Cortex of kidney (tissue), 1 donor: ENCODE measurements at places on chromosomes 6 and 20.

DNA sequence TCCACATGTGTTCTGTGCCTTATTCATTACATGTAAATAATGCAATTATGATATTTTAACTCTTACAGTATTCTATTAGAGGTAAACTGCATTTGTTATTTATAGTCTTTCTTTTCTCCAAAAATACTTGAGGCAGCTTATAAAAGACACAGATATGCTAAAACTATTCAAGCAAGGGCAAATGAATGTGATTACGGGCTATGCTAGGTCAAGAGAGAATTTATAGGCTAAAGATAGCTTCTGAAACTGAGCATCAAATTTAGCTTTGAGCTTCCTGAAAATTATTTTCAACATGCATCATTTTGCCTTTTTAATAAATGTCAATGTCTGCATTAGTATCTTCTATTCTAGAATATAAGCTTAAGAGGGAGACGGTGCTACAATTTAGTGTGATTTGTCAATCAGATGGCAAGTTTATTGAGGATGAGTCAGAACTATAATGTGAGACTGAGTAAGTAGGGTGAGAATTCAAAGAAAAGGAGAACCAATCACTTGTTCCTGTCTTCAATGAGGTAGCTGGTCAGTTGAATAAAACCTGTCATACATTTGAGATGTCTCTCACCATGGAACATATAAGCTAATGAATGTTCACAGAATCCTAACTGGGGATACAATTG is 669.4 kb upstream of the CITED2 start:
- no peak for DNase-seq

DNA sequence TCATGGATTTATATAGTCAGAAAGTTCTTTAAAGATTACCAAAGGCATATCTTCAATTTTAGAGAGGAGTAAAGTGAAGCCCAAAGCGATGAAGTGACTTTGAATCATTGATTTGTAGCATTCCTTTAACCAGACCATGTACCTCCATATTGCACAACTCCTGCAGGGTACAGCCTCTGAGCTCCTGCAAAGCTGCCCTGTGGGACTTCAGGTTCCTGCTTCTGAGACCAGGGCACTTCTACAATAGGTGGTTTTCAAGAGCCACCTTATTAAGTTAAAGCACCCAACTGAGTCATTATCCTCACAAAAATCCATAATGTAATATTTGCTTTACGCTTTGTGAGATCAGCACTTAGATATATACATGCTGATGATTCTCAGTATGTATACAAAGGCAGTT is 270.7 kb upstream of the RGS17 start:
- DNase-seq: no peak

DNA sequence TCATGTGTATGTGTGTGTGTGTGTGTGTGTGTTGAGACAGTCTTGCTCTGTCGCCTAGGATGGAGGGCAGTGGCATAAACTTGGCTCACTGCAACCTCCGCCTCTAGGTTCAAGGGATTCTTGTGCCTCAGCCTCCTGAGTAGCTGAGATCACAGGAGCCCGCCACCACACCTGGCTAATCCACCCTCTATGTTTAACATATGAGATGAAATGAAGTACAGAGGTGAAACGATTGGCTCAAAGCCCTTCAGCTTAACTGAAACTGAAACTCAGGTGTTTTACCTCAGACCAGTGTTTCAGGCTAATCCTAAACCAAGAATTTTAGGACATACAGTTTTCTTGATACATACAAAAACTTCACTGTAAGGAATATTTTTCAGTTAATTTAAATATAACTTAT is 167.3 kb downstream of the KCNQ5 start:
- DNase-seq: no peak

GRCh38 chr20:42589976-42590639 is 599.6 kb downstream of the PTPRT start:
- no peak for DNase-seq

- no peak for DNase-seq
Observed at GRCh38 chr6:90435207-90435899, 138.7 kb upstream of the BACH2 start.

- DNase-seq: no peak
Observed at GRCh38 chr20:5674176-5674660, 76.0 kb upstream of the SHLD1 start.

DNA sequence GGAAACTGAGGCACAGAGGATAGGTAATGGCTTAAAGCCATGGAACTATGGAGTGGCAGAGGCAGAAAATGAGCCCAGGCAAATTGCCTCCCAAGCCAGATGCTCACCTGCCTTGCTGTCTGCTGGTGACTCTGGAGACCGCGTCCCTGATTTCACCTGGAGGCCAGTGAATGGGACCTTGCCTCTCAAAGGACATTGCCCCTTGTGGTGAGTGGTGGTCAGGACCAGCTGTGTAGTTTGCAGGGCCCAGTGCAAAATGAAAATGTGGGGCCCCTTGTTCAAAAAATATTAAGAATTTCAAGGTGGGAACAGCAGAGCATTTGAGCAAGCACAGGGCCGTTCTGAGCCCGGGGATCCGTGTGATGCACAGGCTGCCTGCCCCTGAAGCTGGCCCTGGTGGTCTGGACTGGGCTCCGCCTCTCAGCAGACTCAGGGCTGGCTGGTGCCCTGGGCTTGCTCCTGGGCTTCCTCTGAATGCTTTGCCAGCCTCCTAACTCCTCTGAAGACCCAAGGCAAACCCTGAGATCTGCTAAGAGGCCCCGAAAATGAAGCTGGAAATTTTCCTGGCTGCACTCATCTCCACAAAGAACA is 19.8 kb upstream of the KCNG1 start:
- DNase-seq: no peak

GRCh38 chr6:126308362-126308761 is 31.6 kb upstream of the CENPW start:
- DNase-seq: no peak

DNA sequence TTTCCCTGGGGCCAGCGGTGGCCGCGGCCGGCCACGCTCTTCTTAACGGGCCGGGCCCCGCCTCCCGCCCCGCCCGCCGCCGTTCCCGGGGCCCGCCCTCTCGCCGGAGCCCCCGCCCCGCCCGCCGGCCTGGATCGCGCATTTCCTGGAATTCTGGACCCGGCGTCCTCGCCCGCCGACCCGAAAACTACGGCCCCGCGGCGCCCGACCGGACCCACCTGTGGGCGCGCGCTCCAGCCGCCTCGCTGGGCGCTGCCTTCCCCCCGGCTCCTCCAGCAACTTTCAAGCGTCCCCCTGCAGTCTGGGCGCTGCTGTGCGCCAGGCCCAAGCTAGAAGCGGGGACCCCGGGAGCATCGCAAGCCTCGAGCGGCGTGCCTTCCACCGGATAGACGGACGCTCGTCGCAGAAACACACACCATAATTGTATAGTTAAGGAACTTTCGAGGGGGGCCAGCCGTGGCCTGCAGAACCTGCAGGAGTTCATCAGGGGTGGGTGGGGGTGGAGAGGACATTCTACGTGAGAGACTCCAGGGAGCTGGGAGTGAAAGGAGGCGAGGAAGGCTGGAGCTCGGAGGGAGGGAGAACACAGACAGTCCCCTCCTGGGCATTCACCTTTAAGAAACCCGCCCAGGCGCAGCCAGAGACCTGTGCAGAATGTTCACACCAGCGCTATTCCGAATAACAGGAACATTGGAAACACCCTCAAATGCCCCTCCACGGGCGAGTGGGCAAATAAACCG is at the start of gene ADA:
Gene ADA (minus strand): TSS at position 16 of the 740 bp plus-strand sequence. CDS start 92 bp downstream, outside the sequence.
- DNase-seq: no peak

- no peak for DNase-seq
Observed at GRCh38 chr20:54431156-54431944, 44.0 kb upstream of the DOK5 start.

DNA sequence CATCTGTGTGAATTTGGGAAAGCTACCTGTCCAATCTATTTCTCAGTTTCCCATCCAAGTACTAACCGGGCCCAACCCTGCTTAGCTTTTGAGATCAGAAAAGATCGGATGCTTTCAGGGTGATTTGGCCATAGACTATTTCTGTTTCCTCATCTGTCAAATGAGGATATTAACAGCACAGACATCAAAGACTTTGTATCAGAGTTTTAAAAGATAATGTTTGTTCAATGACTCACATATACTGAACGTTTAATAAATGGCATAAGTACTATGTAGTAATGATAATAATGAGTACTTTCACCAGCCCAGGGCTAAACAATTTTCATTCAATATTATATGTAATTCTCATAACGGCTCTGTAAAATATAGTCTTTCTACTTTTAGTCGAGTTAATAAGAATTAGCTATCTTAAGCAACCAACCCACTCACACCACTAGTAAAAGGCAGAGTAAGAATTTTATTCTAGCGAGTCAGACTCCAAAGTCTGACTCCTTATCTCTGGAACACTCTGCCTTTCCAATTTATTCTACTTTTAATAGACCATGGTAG is 216.5 kb downstream of the ARHGAP18 start:
- no peak for DNase-seq

- no peak for DNase-seq
Observed at GRCh38 chr6:15800841-15801617, 138.2 kb upstream of the DTNBP1 start.

DNA sequence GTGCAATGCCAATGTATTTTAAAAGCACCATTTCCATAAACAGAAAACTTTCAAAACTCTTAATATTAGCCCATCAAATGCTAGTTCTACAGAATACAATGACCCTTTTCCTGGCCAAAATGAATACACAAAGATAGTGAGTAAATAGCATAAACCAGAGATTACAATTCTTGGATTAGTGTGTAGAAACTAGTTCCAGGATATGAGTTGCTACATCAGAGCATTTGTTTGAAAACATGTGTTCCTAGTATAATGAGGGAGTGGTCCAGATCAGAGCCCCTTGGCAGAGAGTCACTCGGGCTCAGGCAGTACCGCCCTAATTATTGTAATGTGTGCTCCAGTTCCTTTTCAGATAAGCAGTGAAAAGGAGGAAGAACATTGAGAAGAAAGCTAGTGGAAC is 63.7 kb upstream of the COL21A1 start:
- DNase-seq: no peak

DNA sequence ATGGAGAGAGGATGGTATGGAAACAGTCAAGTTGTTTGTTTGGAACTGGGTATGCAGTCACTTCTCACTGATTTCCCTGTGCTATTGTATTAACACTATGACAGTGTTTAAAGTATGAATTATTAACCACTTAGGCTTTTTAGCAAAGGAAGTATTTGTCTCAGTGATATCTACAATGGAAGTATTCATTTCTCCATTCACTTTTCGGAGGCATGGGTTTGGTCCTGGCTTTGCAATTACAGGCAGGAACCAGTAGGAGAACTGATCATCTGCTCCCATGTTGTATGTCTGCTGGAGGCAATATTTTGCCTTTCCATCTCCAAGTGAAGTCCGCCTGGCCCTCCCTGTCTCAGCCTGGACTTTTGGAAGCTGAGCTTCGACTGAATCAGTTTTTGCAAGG is 30.6 kb upstream of the EXOC2 start:
- no peak for DNase-seq

DNA sequence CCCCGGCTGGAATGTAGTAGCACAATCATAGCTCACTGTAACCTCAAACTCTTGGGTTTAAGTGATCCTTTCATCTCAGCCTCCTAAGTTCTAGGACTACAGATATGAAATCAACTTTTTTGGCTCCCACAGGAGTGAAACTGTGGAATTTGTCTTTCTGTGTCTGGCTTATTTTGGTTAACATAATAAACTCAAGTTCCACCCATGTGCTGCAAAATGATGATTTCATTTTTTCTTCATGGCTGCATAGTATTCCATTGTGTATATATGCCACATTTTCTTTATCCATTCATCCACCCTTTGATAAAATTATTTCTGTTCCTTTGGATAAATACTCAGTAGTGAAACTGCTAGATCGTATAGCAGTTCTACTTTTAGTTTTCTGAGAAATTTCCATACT is 29.9 kb downstream of the RNGTT start:
- DNase-seq: no peak

- DNase-seq: no peak
Observed at GRCh38 chr6:41432280-41432679, 96.9 kb downstream of the NCR2 start.

GRCh38 chr20:32285621-32286371 is 8.3 kb downstream of the KIF3B start:
- DNase-seq: no peak

DNA sequence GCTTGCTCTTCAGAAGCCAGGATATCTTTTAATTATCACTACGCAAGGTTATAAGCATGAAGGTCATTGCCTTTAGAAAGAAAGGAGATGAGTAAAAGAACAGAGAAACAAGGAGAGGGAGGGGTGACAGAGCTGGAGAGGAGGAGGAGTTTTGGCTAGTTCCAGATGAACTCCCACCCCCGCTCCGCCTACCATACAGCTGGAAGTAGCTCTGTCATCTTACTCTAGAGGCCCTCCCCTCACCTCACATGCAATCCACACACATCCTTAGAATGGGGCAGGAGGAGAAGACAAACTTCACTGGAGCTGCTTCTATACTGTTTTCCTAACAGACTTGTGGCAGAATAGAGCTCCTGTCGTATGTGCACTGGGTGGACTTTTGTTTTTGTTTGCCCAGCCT is 144.7 kb downstream of the SCML4 start:
- no peak for DNase-seq

GRCh38 chr20:50585678-50586077 is 75.5 kb downstream of the PTPN1 start:
- no peak for DNase-seq

DNA sequence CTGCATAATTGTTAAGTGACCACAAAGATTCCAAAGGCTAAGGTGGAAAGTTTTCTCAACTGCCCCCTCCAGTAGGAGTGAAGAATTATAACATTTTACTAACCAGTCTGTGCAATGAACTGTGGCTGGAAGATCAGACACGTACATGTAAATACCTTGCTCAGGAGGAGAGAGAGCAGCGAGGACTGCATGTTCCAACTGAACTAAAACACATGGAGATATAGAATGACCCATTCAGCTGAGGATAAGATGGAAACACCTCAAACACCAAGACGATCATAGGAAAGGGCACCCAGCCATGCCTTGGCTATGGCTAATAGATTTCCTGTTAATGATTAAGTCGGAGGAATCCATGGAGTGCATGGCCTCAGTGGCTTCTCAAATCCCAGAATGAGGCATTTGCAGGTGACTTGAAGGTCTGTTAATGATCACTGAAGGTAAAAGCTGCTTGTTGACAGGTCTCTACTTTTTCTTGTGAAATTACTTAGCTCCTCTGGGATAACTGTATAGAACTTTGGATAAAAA is 875.6 kb downstream of the TFAP2A start:
- DNase-seq: no peak

GRCh38 chr20:37905671-37906613 is 3.0 kb downstream of the VSTM2L start:
- DNase-seq: no peak

GRCh38 chr6:142846459-142846831 is 98.5 kb downstream of the HIVEP2 start:
- DNase-seq: no peak

DNA sequence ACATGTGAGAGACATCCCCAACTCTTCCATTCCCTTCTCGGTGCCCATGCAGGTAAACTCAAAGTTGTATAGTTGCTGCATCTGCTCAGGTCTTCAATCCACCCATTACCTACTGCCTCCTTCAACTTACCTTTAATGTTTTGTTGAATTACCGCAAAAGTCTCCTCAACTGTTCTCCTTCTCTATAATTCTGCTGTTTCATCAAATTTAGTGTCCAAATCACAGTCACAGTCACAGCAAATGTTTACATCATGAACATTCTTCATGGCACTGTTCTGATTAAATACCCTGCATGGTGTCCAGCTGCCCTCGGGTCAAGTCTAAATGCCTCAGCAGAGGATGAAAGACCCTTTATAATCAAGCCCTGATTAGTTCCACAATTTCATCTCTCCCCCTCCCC is 130.1 kb downstream of the IPCEF1 start:
- DNase-seq: no peak

- DNase-seq: no peak
Observed at GRCh38 chr6:93639126-93639525, 219.8 kb upstream of the EPHA7 start.

GRCh38 chr6:134321246-134321645 is 3.3 kb upstream of the SGK1 start:
- no peak for DNase-seq
